ENCODE measurements at places on chromosomes 6 and 20.
A peak's percentile ranks its signal among the peaks of the same experiment; 100 is the strongest.

GRCh38 chr6:5937936-5938706, 68.6 kb downstream of the NRN1 start:
- DNase-seq = no peak

GRCh38 chr20:60013296-60014139, 55.3 kb downstream of the CDH26 start:
- peak; percentile 48 for DNase-seq

DNA sequence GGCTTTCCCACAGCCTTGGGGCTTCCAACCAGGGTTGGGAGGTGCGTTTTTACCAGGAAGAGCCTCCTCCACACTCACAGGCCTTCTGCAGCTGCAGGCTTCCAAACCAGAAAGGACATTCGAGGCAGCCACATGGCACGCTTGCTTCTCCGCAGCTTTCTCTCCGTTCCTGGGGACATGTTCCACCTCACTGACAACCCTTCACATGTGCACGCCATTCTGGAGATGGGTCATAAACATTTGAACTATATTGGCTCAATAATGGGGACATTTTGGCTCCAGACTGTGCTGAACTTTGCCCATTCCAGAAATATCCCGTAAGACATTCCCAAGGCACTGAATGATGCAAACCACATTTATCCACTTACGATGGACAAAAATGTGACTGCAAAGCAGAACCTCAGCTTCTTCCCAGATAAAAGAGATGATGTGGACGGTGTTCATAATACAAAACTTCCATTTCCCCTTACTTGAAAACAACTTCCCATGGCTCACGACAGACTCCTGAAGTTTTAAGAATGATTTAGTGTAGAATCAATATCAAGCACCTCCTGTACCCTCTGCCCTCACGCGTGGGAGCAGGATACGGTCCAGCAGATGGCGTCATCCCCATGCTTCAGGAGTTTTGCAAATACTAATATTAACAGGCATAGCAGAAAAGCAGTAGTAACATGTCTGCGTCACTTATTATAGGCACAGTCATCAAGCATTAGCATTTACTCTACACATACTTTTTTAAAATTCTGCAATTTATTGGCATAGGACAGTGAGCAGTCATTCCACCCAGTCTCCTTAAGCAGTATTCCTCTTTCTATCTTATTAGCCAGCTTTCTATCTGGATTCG, 25.4 kb upstream of the FOXF2 start:
- peak; percentile 64 for DNase-seq

GRCh38 chr6:5553767-5554166, 292.5 kb downstream of the FARS2 start:
- no peak for DNase-seq

DNA sequence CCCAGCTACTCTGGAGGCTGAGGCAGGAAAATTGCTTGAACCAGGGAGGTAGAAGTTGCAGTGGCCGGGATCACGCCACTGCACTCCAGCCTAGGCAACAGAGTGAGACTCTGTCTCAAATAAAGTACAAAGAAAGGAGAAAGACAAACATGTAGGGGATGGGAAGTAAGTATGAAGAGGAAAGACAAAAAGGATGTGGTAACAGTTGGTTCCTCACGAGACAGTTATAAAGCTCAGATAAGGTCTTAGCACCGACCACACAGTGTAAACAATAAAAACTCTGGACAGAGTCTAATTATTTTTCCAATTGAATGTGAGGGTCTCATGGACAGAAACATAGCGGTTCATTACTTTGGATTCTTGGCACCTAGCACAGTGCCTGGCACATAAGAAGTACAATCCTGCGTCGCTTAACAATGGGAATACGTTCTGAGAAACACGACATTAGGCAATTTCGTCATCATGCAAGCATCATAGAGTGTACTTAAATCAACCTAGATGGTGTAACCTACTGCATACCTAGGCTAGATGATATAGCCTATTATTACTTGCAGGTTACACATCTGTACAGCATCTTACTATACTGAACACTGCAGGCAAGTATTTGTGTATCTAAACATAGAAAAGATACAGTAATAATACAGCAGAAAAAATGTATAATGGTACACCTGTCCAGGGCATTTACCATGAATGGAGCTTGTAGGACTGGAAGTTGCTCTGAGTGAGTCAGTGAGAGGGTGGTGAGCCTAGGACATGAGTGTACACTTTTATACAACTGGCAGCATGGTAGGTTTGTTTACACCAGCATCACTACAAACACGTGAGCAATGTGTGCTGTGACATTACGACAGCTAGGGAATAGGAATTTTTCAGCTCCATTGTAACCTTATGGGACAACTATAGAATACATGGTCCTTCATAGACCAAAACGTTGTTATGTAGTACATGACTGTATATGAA, 38.2 kb downstream of the MBOAT1 start:
- no peak for DNase-seq

DNA sequence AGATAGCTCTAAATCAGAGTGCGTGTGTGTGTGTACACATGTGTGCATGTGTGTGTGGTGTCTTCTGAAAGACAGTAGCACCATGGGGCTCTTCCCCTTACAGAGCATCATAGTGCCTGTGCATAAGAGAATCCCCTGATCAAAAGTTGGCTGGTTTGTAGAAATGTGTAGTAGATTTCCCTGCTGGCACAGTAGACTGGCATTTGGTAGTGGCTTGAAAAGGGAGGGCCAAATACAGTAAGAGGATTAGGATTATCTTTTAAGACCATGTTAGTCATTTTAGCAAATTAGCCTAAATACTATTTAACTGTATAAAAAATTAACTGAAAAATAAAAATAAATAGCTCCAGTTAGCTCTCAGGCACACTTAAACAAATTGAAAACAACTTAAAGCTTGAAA, 112.6 kb downstream of the B3GAT2 start:
- no peak for DNase-seq

DNA sequence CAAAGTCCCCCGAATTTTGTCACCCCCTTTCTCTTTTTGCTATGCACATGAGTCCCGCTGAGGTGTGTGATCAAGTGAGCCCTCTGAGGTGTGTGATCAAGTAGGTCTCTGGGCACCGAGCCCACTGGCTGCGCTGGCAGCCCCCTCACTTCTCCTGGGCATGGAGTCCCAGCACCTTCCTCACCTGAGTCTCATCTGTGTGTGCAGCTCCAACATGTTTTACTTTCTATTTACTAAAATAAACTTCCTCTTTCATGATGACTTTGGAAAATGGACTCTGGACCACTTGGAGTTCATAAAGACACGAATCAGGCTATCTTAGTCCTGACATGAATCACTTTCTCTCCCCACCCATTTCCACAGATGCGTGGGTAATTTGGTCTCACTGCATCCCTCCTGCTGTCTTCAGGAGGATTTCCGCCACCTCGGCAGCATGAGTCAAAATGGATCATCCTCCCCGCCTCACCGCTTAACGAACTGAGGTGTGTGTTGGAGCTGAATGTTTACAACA, 39.8 kb downstream of the PRDM1 start:
- DNase-seq = no peak

GRCh38 chr6:24966381-24966780, 30.6 kb upstream of the RIPOR2 start:
- DNase-seq = no peak

- DNase-seq = no peak
Measured at GRCh38 chr6:41186031-41186562, 14.9 kb downstream of the TREML2 start.

DNA sequence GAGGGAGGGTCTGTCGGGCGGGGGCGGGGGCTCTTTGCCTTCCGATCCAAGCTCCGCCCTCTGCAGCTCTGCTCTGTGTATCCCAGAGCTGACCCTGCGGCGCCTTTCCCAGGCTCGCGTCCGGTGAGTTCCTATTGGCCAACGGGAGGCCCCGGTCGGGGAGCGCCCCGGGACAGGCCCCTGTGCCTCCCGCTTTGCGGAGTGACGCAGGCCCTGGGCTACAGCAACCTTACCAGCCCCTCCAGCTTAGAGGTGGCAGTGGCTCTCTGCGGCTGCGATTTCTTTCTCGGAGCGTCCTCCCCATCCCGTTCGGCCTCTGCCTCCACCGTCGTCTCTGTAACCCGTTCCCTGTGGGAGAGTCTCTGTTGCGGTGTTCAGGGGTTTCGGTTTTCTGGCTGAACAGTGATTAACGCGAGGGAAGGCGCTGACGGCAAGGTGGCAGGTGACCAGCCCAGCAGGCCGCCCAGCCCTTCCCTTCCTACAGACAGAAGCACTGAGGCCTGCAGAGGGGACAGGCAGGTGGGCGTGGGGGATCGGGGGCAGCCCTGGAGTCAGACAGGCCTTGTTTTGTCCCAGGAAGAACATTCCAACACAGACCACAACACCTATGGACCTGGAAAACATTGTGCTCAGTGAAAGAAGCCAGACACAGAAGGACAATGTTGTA, 18.1 kb upstream of the CEBPB start:
- DNase-seq = no peak

GRCh38 chr6:13762611-13763441, 51.2 kb upstream of the RANBP9 start:
- DNase-seq = peak; percentile 14

DNA sequence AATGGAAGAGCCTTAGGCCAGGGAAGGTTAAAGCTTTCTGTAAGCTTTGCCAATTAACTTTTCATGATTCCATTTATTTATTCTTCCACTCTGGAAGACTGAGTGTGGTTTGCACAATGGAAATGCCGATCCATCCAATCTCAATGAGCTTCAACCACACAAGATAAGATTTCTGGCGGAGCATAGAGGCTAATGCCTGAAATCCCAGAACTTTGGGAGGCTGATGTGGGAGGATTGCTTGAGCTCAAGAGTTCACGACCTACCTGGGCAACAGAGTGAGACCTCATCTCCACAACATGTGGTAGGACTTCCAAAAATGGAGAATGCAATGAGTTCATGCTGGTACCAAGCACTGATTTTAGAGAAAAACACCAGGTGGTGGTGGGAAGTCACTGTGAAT, 6.2 kb downstream of the ENPP1 start:
- DNase-seq = no peak

GRCh38 chr6:84777888-84778287, 13.5 kb upstream of the TBX18 start:
- DNase-seq = peak; percentile 87

- DNase-seq = peak; percentile 7
Measured at GRCh38 chr20:46089167-46089416, 670 bp downstream of the NCOA5 start.

DNA sequence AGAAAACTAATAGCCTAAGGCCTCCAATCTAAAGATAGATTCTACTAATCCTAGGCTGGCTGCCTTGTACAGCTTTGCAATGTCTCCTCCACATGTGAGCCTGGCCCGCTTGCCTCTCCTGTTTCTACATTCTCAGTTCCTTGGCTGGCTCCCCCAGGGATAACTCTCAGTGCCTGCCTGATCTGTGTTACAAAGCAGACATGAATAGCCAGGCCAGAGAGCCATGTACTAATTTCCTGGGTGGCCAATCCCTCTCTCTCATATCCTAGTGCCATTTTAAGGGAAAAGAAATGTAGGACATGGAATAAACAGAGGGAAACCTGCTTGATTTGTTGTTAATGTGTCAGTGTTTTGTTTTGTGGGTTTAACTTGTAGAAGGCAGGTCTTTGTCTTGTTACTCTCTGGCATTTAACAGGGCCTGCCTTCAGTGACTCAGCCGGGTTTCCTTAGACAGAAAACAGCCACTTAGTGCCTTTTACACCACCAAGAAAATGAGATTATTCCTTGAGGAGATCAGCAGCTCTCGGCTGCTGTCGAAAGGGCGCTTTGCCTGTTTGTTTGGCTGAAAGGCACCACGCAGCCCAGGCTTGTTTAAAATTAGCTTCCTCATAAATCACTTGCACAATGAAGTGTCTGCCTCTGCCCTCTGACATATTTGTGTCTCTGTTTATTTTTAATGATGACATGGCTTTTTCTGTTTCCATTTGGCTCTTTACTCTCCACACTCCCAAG, 702.7 kb downstream of the MAFB start:
- DNase-seq = no peak

- no peak for DNase-seq
Measured at GRCh38 chr20:33828326-33828844, 17.2 kb downstream of the CHMP4B start.

GRCh38 chr6:97456070-97456469, 173.1 kb upstream of the MMS22L start:
- no peak for DNase-seq

DNA sequence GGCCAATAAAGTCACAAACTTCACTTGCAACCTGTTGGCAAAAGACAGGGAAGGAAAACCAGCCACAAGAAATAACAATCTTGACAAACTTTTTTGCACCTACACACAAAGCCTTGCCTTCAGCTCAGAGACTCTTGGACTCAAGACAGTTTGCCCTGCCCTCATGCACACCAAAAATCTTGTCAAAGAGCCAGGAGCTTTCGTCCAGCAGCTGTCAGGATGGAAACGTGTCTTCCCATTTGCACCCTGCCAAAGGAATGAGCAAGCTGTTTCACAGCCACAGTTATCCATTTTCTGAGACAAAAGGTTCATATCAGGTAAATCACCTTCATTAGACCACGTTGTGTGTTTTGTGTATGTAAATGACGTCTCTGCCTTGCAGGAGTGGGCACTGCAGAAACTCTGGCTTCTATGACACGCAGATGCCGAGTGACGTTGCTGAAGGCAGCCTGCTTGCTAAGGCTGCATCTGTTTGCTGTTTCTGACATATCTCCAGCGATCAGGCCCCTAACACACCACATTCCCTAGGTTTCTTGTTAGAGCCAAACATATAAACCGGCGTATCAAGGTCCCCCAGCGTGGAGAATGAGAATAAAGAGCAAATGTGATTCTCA, 193.4 kb downstream of the SYNDIG1 start:
- no peak for DNase-seq

DNA sequence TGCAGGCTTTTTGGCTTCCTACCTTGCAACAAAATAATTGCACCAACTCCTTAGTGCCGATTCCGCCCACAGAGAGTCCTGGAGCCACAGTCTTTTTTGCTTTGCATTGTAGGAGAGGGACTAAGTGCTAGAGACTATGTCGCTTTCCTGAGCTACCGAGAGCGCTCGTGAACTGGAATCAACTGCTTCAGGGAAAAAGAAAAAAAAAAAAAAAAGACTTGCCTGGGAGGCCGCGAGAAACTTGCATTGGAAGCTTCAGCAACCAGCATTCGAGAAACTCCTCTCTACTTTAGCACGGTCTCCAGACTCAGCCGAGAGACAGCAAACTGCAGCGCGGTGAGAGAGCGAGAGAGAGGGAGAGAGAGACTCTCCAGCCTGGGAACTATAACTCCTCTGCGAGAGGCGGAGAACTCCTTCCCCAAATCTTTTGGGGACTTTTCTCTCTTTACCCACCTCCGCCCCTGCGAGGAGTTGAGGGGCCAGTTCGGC, 420 bp downstream of the SOX4 start:
- peak; percentile 70 for DNase-seq

GRCh38 chr20:37564388-37565133, 36.9 kb upstream of the BLCAP start:
- no peak for DNase-seq

DNA sequence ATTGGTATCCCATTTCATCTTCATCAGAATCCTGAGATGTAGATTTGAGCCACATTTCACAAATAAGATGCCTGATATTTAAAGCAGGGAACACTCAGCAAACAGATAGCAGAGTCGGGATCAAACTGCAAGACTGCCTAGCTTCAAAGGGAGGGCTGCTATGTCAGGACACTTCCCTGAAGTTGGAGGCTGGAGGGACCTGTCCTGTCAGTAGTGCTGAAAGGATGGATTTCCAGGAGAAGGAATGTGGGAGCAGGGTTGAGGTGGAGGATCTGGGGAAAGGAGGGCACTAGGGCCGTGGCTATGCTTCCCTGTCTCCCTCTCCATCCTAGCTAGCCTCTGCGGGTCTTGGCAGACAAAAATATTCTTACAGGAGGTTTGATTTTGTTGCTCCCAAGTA, 32.2 kb downstream of the COX4I2 start:
- no peak for DNase-seq

- no peak for DNase-seq
Measured at GRCh38 chr20:53076668-53077067, 104.5 kb downstream of the TSHZ2 start.
